ENCODE measurements at places on chromosomes 7 and 10.

GRCh38 chr10:132139526-132139925, 47.2 kb upstream of the DPYSL4 start:
- DNase-seq, result no peak

DNA sequence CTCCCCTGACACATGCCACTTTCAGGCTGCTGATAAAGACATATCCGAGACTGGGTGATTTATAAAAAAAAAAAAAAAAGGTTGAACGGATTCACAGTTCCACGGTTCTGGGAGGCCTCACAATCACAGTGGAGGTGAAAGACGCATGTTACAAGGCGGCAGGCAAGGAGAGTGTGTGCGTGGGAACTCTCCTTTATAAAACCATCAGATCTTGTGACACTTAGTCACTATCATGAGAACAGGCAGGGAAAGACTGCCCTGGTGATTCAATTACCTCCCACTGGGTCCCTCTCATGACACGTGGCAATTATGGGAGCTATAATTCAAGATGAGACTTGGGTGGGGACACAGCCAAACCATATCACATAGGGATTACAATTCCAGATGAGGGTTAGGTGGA, 181.5 kb downstream of the TCERG1L start:
- DNase-seq, result no peak

GRCh38 chr10:33524966-33525365, 190.5 kb upstream of the NRP1 start:
- DNase-seq, result no peak

DNA sequence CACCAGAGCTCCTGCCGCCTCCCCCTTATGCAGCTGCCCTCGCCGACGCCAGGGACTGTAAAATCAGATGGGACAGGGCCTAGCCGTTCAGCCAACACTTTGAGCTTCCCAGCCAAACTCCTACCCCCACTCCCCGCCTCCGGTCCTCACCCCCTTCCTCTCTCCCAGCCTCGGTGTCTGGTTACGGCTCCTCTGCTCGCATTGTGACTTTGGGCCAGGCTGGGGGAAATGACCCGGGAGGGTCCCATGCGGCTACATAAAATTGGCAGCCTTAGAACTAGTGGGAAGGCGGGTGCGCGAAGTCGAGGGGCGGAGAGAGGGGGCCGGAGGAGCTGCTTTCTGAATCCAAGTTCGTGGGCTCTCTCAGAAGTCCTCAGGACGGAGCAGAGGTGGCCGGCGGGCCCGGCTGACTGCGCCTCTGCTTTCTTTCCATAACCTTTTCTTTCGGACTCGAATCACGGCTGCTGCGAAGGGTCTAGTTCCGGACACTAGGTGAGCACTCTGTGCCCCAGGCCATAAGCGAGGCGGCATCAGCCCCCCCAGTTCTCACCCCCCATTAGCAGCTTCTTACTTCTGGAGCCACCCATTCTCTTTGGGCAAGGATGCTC, at the start of gene KAZALD1:
KAZALD1 (plus strand) TSS at position 366 of the 608 bp plus-strand sequence. CDS start 604 bp downstream, outside the sequence.
- peak; percentile 67 for DNase-seq

- no peak for DNase-seq
These were observed 15.3 kb upstream of the ASB4 start for GRCh38 chr7:95470452-95470851.

- DNase-seq, result no peak
These were observed 22.9 kb upstream of the CAMK2B start for GRCh38 chr7:44348300-44348699.

- peak; percentile 44 for DNase-seq
These were observed 11.8 kb upstream of the TIAL1 start for GRCh38 chr10:119608316-119609155.

DNA sequence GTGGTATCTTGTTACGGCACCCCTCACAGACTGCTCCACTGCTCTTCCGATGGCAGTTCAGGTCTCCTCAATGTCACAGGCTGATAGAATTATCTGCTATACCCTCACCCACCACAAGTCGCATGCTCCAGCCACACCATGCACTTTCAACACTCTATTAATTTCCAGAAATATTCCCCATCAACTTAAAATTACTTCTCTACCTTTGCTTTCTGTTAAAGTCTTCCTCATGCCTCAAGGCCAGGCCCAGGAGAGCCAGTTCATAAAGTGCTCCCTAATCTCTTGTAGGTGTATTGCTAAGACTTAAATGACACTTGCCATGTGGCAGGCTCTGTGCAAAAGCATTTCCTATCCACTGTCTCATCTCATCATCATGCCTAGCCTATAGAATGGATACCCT, 105.9 kb upstream of the ARID5B start:
- DNase-seq, result no peak

DNA sequence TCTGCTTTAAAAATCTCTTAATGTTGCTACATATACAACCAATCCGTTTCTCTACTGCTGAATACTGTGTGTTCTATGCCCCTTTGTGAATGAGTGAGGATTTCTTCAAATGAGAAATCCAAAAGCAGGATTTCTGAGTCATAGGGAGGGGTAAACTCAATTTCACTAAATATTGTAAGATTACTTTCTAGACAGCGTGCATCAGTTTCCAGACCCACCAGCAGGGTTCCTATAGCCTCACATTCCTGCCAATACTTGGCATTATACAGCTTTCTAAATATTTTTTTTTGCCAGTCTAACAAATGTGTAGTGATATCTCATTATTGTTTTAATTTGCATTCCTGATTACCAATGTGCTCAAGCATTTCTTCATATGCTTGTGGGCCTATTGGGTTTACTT, 35.5 kb downstream of the GPR158 start:
- DNase-seq, result no peak

GRCh38 chr7:2808891-2809665, 35.0 kb downstream of the GNA12 start:
- DNase-seq, result no peak

DNA sequence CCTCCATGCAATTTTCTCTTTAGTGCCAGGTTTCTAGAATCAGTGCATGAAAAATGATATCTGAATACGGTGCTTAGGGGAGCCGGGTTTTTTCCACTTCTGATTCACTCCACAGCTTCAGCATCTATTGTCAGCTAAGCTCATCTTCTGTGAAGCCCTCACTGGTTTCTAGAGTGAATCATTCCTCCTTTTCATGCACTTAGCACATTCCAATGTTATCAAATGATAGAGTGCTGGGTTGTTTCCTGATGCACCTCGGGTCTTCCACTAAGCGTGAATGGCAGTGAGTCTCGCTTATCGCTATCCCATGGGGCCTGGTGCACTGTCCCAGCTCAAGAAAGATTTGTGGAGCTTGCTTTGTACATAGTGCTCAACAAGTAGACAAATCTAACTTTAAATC, 170.9 kb upstream of the RHEB start:
- DNase-seq, result no peak

GRCh38 chr7:132793474-132793873, 217.2 kb upstream of the PLXNA4 start:
- no peak for DNase-seq

DNA sequence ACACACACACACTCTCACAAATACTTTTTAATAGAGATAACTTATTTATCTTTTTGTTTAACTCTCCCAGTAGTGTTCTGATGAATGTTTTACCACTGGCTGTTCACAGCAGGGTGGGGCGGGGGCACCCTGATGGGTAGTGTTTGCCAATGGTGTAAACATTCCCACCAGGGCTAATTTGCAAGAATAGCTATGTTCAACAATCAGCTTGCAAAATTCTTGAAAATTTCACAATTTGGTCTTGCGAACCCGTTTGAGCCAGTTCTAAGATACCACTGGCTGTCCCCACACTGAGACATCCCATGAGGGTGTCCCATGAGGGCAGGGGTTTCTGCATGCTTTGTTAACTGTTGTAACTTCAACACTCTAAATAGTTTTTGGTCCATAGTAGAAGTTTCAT, 348.5 kb downstream of the CXCL12 start:
- DNase-seq, result no peak

DNA sequence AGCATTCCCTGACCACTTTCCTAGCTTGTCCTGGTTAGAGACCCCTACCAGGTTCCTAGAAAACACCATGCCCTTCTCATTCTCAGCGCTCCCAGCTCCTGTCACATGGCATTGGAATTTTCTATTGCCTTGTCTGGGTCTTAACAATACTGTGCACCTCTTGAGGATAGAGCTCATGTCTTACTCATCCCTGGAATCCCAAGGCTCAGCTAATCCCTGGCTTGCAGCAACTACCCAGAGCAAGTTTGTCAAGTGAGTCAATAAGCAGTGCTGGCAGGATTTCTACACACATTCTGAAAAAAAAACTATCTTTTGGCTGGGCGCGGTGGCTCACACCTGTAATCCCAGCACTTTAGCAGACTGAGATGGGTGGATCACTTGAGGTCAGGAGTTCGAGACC, 11.7 kb upstream of the PRDX3 start:
- DNase-seq, result no peak

DNA sequence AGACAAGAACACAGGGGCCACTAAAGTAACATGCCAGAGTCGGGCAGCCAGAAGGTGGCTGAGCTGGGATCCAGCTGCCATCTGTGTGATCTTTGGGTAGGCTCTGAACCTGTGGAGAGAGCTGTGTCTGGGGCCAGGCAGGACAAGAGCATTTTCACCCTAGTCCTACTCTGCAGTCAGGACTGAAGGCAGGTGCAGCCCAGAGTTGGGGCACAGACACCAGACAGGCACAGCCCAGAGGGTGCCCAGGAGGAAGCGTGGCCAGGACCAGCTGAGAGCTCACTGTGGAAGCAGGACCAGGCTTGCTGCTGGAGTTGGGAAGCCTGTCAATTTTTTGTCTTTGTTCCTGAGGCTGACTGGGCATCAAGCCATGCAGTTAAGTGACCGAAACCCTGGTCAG, 113.6 kb downstream of the ADCY1 start:
- no peak for DNase-seq

- no peak for DNase-seq
These were observed 141.3 kb upstream of the AGK start for GRCh38 chr7:141409801-141410329.

DNA sequence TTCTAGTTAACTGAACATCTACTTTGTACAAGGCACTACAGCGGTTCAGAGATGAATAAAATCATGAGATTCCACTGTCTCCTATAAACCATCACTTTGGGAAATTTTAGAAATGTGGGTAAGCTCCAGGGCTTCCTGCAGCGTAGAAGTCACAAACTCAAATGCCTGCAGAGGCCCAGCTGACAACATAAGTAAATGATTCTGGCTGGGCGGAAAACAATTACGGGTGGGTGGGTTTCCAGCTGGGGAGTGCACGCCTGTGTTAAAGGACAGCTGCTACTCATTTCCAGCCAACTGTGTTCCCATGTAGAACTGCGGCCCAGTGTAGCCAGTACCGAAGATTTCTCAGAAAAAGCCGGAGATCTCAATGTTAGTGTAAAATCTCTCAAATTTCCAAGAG, 69.5 kb upstream of the ATRNL1 start:
- DNase-seq, result no peak

DNA sequence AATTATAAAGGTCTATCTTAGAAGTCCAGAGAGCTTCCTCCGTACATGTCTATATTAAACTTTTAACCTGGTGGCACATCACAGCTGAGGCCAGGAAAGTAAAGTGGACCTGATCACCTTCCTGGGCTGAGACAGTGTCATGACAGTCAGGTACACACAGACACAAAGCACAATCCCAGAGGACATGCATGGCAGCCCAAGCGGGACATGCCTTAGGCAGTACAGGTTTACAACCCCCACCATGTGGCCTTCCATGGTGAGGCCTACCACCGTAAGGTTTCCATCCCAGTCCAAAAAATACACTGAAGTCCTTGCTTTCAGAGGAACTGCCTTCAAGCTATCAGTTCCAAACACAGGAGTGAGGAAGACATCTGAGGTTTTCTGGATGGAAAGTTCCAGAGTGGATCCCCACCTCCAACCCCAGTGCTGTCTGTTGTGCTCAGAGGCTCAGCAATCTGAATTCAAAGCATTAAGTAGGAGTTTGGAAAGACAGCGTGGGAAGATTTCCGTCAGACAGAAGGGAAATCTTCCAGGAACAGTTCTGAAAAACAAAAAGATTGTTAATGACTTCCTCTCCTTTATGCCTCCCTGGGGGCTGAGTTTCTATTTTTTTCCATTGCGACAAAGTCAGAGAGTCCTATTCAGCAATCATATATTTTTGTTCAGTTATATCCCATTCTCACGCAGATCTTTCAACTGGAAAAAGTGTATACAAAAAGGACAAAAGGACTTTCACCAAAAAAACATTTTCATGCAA, 20.1 kb downstream of the IFIT3 start:
- peak; percentile 9 for DNase-seq

GRCh38 chr10:35409094-35409582, 72.8 kb downstream of the CCNY start:
- no peak for DNase-seq

DNA sequence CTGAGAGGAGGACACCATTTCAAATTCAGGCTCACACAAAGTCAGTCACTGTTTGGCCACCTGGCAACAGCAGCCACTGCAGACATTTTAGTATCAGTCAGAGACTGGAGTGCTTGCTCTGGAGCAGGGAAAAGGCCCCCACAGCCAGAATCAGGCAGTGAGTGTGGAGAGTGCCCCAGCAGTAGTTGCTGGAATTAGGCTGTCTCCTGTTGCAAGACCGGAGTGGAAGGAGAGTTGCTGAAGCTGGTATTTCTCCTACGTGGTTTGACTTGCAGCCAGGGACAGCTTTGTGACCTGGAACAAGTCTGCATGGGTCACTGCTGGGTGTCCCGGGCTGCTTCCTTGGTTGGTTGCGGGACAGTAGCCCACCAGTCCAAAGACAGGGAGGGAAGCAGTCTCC, 78.4 kb upstream of the TMEM168 start:
- no peak for DNase-seq

DNA sequence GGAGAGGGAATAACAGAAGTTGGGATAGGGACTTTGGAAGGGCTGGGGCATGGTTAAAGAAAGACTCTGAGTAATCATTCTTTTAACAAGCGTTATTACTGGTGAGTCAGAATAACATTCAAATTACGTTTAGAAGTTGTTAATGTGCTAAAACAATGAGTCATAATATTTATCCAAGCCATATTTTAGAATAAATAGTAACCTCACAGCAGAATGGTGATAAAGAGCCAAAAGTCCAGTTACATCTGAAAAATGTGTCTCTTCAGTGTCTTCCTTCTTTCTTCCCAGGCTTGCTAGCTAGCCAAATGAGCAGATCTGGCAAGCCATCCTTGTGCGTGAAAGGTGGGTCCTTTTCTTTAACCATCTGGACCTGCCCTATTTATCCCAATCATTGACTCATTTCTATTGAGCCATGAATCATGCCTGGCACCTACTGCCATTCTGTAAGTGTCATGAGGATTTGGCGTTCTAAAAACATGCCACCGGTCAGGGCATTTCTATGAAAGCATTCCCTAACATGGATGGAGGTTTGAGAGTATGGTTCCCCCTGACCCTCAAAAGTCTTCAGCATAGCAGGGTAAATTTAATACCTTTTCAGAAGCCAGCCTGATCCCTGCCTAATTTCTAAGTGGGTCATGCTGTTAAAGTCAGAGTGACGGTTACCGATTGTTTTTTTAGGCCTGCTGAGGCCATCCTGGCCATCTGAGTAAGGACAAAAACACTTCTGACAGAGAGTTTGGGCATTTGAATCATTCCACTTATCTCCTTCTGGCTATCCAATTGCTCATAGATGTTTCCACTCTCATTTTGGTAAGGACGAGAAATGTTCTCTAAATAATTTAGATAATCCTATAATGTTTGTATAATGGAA, 26.9 kb downstream of the MYPN start:
- DNase-seq, result no peak
